Neuronal stem cell (in vitro differentiated cells): ENCODE measurements at places on chromosomes 6 and 20.

- no peak for DNase-seq
Observed at GRCh38 chr20:52448513-52449232, 257.1 kb upstream of the ZFP64 start.

DNA sequence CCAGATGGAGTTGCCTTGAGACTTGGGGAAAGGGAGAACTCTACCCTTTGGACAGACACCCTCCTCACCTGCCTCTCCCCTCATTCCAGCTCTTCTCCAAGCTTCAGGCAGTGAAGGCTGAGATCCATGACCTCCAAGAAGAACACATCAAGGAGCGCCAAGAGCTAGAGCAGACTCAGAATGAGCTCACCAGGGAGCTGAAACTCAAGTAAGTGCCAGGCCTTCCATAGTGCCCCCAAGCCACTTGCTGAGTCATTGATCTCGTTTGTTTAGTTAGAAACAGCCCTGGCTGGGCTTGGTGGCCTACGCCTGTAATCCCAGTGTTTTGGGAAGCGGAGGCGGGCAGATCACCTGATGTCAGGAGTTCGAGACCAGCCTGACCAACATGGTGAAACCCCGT is 39.2 kb downstream of the KIF3B start:
- DNase-seq, result no peak

DNA sequence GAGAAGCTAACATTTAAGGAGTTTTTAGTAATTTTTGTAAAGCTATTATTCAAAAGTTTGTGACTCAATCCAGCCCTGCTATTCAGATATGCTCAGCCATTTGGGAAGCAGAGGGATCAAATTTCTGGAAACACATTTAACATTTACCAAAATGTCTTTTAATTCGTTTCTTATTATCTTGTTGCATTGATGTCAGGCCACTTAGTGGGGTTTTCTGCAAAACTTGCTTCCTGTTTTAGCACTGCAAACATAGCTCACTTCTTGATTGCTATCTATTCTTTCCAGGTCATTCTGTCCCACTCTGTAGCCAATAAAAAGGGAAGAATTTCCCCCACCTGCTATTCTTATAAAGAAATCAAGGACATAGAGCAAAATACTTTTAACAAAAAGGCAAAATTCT is 176.9 kb upstream of the SUPT3H start:
- DNase-seq, result no peak

DNA sequence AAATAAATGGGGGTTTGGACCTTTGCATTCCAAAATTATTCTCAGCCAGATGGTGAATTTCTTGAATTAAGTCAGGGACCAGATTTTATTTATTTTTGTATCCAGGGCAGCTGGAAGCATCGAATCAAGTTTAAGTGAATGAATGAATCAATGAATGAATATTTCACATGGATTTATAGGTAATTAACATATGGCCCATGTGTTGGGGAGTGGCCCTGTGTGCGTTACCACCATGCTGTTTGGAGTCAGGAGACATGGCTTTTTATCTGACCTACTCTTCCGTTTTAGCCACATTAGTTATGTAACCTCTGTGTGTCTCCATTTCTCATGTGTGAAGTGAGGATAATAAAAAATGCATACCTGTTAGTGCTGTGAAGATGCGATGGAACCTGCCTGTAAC is 213.5 kb downstream of the CDH26 start:
- DNase-seq, result no peak

DNA sequence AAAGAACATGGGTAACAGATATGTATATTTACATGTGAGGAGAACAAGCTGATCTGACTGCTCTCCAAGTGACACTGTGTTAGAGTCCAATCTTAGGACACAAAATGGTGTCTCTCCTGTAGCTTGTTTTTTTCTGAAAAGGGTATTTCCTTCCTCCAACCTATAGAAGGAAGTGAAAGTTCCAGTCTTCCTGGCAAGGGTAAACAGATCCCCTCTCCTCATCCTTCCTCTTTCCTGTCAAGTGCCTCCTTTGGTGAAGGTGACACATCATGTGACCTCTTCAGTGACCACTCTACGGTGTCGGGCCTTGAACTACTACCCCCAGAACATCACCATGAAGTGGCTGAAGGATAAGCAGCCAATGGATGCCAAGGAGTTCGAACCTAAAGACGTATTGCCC is 5.2 kb downstream of the HFE start:
- no peak for DNase-seq

DNA sequence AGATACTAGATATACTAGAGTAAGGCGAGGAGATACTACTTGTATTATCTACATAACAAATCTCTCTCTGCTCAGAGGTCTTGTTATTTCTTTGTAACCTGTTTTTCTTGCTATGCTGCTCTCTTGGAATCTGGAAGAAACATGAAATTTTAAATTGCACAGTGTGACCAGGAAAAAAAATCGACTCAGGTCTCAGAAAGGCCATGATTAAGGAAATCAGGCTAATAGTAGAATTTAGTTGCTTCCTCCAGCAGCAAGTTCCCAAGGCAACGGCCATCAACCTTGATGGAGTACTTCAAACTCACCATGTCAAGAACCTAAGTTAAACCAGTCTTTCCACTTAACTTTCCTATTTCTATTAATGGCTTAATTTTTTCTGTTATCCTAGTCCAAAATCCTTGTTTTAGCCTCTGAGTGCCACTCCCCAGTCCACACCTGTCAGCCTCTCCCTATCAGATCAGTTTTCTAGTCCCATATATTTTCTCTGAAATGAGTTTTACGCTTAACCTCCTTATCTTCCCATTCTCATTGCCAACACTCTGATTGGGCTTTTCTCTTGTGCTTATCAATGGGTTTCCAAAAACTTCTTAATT is 87.7 kb upstream of the BEND3 start:
- no peak for DNase-seq
